ENCODE measurements at places on chromosomes 11 and 22. TPM values are rescaled to one million over a fixed set of nuclear protein-coding genes. Genes with fewer than 3 reads are reported as not detected.

Gene FGF3
- total RNA-seq = not detected

Gene HMBS
- total RNA-seq = 9.3 TPM

Gene C11orf86
- not detected for total RNA-seq

Gene TRIM64
- not detected for total RNA-seq

Gene CYP2D6
- total RNA-seq = 0.55 TPM

Gene KCNJ1
- not detected for total RNA-seq

Gene CTNND1
- total RNA-seq = 121 TPM

Gene TSPAN32
- not detected for total RNA-seq

Data from PC-3 (cell line).